ENCODE measurements at places on chromosomes 11 and 22. TPM values are rescaled to one million over a fixed set of nuclear protein-coding genes. Genes with fewer than 3 reads are reported as not detected.

NOX4 gene
- 0.85 TPM for total RNA-seq

MUC15 gene
- total RNA-seq: not detected

FAM227A gene
- 1.1 TPM for total RNA-seq

OR2AT4 gene
- not detected for total RNA-seq

EIF3F gene
- 428 TPM for total RNA-seq

CTSD gene
- 876 TPM for total RNA-seq

KRTAP5-9 gene
- total RNA-seq: not detected

C11orf21 gene
- 0.07 TPM for total RNA-seq

BATF2 gene
- 0.13 TPM for total RNA-seq

PKDREJ gene
- total RNA-seq: under 0.01 TPM

SAC3D1 gene
- total RNA-seq: 5.6 TPM

OTOG gene
- not detected for total RNA-seq

TMPRSS4 gene
- total RNA-seq: not detected

PHETA2 gene
- total RNA-seq: 27.2 TPM

WT1 gene
- not detected for total RNA-seq

VSIG10L2 gene
- total RNA-seq: not detected

USP2 gene
- total RNA-seq: 0.33 TPM

FGF4 gene
- not detected for total RNA-seq

UBE2L6 gene
- 46.3 TPM for total RNA-seq

MYO18B gene
- 4.1 TPM for total RNA-seq

CHST1 gene
- 3.6 TPM for total RNA-seq

NOL12 gene
- 11.3 TPM for total RNA-seq
